H7 (cell line): ENCODE measurements at places on chromosomes 16 and 17.

DNA sequence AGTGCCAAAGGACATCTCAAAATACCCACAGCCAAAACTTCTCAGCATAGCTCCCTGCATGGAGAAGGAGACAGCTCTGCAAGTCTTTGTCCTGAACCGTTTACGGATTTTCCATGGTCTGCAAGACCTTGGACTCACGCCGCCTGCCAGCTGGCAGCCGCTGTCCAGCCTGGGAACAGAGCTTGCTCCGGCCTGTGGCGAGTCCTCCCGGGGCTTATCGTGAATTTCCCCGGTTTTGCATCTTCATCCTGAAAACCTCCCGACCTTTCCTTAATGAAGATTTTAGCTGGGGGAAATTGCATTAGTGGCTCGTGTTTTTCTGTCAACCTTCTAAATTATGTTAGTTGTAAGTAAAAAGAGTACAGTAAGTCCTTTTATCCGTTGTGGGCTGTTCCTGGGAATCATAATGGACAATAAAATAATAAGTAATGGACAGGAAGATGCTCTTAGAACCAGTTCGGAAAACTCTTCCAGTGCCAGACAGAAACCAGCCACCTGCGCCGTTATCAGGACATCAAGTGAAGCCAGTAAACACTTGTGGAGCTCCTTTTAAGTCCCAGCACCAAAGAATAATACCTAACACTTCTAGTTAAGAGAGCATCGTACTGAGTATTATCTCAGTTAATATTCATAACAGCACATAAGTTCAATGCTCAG, 112.4 kb upstream of the NOL11 start:
- DNase-seq, result no peak

DNA sequence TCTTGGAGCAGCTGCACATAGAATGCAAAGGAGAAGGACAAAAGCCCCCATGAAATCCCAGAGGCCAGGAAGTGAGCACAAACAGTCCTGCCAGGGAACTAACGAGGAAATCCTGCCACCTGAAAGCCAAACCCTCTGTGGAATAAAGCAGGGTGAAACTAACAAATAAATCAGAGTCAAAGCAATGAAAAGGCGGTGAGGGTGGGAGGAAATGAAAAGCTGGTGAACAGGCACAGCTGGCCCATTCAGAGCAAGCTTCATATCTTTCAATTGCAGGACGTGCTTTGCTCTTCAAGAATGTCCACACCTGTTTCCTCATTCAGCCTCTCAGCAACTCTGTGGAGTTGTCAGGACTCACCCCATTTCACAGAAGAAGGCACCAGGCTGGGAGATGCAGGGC, 108.1 kb downstream of the ABCC12 start:
- DNase-seq, result no peak

DNA sequence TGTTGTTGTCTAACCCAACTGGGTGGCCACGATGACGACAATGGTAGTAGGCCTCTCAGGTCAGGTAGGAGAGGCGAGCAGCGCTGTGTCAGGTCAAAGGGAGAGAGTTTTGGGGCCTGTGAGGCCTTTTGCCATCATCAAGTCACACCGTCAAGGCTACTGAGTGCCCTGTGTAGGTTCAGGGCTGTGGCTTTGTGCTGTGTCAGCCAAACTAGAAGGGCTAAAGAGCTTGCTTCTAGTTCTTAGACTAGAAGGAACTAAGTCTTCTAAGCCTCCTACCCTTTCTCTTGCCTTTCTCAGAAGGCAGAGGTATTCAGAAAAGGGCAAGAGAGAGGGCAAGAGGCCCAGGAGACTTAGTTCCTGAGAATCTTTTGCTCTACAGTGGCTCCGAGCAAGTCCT, 25.0 kb upstream of the EFCAB13 start:
- no peak for DNase-seq

DNA sequence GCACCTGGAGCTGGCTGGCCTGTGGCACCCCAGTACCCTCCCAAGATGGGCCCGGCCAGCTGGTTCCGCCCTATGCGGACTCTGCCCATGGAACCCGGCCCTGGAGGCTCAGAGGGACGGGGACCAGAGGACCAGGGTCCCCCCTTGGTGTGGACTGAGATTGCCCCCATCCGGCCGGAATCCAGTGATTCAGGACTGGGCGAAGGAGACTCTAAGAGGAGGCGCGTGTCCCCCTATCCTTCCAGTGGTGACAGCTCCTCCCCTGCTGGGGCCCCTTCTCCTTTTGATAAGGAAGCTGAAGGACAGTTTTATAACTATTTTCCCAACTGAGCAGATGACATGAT, 12.0 kb downstream of the TBX21 start:
- peak; percentile 68 for DNase-seq

DNA sequence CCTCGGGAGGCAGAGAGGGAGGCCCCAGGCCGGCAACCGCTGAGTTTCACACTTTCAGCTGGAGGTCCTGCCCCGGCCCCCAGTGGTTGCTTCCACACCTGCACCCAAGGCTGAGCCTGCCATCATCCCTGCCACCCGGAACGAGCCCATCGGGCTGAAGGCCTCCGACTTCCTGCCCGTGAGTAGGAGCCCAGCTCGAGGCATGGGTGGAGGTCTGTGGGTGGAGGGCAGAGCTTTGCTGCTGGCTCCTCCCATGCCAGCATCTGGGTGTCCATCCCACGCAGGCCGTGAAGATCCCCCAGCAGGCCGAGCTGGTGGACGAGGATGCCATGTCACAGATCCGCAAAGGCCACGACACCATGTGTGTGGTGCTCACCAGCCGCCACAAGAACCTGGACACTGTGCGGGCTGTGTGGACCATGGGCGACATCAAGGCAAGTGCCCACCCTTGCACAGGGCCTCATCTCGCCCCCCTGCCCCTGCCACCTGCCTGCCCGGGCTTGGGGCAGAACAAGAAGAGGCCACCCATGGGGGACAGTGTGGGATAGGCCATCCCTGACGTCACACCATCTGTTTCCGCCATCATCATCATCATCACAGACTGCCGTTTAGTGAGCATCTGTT, 19.6 kb downstream of the KATNB1 start:
- DNase-seq, result no peak

GRCh38 chr16:89695875-89696669, 5.4 kb downstream of the SPATA2L start:
- DNase-seq, result peak; percentile 58

- no peak for DNase-seq
Observed at GRCh38 chr17:33169580-33170285, 123.4 kb downstream of the ASIC2 start.

- DNase-seq, result no peak
Observed at GRCh38 chr16:59510008-59510424, 775.9 kb upstream of the GOT2 start.

- no peak for DNase-seq
Observed at GRCh38 chr17:69696650-69697049, 282.2 kb downstream of the MAP2K6 start.

- no peak for DNase-seq
Observed at GRCh38 chr17:49201481-49201927, 8.9 kb downstream of the GNGT2 start.

- no peak for DNase-seq
Observed at GRCh38 chr16:87541872-87542234, 49.0 kb upstream of the ZCCHC14 start.

- no peak for DNase-seq
Observed at GRCh38 chr16:20899477-20900298, 470 bp downstream of the DCUN1D3 start.

- DNase-seq, result peak; percentile 70
Observed at GRCh38 chr17:75271955-75272847, 1.2 kb upstream of the MIF4GD start.

DNA sequence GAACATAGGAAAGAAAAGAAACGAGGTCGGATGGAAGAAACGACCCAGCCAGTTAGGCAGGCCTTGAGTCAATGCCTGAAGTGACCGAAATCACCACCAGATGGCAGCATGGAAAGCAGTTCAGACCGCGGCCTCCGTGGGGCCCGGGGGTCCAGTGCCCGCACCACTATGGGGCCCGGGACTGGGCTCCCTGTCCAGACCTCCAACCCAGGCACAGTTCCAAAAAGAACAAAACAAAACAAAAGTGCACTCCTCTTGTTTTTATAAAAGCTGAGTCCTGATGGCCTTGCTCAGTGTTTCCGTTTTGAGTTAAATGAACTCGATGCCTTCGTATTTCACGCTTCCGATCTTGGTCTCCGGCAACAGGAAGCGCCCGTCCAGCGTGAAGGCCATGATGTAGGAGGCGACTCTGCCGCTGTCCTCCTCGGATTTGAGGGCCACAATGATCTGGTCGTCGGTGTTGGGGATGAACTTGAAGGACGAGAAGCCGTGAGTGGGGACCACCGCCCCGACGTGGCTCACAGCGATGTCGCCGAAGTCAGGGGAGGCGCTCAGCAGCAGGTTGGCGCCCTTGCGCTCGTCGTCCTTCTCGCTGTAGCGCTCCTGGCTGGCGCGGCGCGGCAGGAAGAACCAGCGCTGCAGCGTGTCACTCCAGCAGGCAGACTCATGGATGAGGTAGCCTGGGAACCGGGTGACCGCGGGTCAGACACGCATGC, 13.7 kb upstream of the LGALS3BP start:
- DNase-seq, result peak; percentile 94

- no peak for DNase-seq
Observed at GRCh38 chr17:50122945-50123344, 7.0 kb downstream of the SAMD14 start.

GRCh38 chr17:806781-807522, 24.8 kb downstream of the MRM3 start:
- DNase-seq, result no peak

GRCh38 chr17:9468532-9468931, 107.1 kb downstream of the STX8 start:
- DNase-seq, result no peak

GRCh38 chr17:56781906-56782305, 51.8 kb downstream of the C17orf67 start:
- DNase-seq, result no peak

GRCh38 chr17:58096892-58097291, 13.7 kb downstream of the DYNLL2 start:
- no peak for DNase-seq

DNA sequence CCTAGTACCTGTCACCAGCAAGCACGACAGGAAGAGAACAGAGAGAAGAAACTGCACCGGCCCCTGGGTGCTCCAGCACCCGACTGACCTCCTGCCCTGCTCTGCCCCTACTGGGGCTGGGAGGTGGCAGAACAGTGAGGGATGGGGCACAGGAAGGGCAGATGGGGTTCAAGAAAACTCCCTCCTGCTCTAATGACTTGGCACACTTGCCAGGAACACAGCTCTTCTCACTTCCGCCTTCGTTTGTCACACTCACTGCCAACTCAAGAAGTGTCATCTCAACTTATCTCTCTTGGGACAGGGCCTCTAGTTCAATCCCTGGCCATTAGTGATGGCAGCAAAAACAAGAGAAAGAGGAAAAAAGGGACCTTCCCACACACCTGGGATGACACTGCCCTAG, 42.7 kb upstream of the ICAM2 start:
- DNase-seq, result no peak

GRCh38 chr17:13374203-13375143, 227.3 kb downstream of the HS3ST3A1 start:
- no peak for DNase-seq

- no peak for DNase-seq
Observed at GRCh38 chr17:54623746-54624145, 276.9 kb upstream of the TOM1L1 start.

DNA sequence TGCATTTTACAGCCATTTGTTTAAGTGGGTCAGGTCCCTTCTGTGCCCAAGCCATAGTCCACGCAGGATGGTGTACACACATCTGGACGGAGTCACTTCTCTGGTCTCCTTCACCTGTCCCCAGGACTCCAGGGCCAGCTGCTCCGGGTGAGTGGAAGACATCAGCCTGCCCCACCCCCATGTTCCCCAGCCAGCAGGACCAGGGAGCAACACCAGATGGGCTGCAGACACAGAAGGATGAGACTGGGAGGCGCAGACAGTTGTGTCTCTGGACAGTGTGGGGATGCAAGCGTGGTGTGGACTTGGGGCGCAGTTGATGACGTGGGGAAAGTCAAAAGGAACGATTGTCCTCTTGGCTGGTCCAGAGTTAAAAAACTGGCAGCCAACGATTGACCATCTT, 24.6 kb upstream of the WFDC1 start:
- no peak for DNase-seq

DNA sequence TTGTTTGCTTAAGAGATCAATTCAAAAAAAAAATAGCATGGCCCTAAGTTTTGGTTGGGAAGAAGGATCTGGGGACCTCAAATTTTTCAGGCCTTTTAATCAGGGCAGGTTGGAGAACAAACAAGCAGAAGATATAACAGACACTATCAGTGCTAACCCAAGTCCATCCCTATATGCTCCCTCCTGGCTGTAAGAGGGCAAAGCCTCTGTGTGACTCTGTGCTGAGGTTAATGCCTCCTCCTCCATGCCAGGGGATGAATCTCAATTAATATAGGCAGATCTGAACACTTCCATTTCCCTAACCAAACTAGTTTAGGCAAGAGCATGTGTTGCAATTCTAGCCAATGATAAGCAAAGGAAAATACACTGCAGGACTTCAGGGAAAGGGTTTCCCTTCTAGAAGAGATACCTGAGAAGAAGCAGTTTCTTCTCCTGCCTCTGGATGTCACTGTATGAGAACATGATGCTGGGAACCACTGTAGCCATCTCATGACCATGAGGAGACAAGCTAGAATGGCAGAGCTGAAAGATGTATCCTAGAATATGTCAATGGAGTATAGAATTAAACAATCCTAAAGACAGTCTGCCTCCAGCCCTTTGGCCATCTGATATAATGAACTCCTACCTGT, 76.0 kb downstream of the CHD9NB start:
- peak; percentile 24 for DNase-seq

DNA sequence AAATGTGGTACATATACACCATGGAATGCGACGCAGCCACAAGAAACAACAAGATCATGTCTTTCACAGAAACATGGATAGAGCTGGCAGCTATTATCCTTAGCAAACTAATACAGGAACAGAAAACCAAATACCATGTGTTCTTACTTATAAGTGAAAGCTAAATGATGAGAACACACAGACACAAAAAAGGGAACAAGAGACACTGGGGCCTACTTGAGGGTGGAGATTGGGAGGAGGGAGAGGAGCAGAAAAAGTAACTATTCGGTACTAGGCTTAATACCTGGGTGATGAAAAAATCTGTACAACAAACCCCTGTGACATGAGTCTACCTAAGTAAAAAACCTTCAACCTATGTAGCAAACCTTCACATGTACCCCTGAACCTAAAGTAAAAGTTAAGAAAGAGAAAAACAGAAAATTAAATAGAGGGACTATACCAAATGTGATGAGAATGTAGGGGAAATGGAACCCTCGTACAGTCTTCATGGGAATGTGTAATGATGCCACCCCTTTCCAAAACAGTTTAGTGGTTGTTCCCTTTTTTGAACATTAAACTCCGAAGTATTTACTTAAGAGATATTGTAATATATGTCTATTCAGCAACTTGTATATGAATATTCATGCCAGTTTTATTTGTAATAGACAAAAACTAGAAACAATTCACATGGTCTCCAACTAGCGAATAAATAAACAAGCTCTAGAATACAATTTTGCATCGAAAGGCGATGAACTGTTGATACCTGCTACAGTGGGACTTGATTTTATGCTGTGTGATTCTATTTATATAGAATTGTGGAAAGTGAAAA, 33.9 kb downstream of the AHSP start:
- DNase-seq, result no peak

DNA sequence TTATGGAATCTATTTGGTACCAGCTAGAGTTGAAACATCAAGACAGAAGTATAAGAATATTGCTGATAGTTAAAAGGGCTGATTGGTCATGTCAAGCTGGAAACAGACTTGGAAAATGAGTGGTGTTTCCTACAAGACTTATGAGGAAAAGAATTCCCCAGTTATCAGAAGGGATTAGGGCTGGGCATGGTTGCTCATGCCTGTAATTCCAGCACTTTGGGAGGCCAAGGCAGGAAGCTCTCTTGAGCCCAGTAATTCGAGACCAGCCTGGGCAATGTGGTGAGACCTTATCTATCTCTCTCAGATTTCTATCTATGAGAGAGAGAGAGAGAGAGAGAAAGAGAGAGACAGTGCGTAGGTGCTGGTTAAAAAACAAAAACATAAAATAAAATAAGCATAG, 139.5 kb upstream of the PMFBP1 start:
- no peak for DNase-seq
